CD4-positive, alpha-beta memory T cell (primary cell): ENCODE measurements at places on chromosomes 3 and 15. TPM values are rescaled to one million over a fixed set of nuclear protein-coding genes. Genes with fewer than 3 reads are reported as not detected.

The VPS39 gene
- total RNA-seq = 120 TPM

The CTXND1 gene
- not detected for total RNA-seq

The PRR20G gene
- total RNA-seq = not detected

DNA sequence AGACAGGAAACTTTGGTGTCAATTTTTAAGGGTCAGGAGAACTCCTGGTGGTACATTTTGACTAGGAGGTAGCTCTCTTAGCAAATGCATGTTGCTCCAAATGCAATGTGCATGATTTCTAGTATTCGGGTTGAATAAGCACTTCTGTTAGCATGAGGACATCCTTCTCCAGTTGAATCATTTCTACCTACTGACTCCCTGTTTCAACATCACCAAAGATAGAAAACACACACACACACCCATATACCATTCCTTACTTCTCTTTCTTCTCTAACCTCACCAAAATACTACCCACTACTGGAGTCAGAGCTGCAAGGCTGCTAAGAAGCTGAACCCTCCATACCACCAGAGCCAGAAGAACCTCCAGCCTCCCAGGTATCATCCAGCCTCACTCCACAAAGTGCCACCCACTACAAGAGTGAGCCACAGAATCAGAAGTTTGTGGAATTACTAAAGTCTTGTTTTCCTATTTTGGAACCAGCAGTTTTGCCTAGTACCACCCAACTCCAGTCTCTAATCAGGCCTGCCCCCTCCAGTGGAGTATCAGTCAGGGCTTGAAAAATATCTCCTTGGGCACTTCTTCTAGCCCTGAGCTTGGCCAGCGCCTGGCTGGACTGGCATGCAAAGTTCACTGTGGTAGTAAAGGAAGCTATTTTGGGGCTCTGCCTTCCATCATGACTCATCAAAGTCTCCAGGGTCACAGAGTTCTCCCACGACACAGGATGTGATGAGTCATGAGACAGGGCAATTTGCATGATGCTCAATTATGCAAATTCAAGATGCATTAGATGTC, 110.3 kb downstream of the CYP19A1 start:
- no peak for DNase-seq

DNA sequence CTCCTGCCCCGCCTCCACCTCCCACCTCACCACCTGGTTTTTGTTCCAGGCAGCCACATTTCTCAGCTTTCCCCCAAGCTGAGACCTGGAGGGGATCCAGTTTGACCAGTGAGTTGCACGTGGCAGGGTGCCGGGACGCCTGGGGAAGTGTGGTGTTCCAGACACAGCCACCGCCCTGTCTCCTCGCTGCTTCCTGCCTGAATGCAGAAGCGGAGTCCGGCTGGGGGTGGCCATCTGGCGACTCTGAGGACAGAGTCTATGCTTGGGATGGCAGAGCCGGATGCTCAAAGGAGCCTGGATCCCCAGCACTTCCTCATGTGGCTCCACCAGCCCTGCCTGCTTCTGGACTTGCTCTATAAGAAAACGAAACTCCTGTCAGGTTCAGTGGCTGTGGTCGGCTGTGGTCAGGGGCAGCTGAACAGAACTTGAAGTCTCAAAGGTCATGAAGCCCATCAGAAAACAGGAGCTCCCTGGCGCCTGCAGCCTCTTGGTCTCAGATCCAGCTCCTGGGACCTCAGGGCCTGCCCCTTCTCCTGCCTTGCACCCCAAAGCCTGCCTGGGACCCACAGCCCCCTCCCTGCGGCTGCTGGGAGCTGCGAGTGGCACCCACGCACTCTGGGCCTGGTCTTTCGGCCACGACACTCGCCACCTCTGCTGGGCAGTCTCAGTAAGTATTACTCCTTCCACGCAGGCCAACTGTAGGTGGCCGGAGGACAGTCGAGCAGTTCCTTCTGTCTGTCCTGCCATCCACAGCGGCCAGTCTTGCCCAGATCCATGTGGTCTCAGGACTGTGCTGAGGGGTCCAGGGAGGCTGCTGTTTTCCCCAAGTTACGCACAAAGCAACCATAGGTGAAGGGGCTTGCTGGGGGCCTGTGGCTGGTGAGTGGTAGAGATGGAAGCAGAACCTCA, 112.8 kb upstream of the MEF2A start:
- DNase-seq = no peak

- no peak for DNase-seq
Observed at GRCh38 chr3:194225988-194226663, 90.2 kb downstream of the HES1 start.
